ENCODE measurements at places on chromosomes 12 and 14. TPM values are rescaled to one million over a fixed set of nuclear protein-coding genes. Genes with fewer than 3 reads are reported as not detected.

The ZNF641 gene
- 11.2 TPM for total RNA-seq

DNA sequence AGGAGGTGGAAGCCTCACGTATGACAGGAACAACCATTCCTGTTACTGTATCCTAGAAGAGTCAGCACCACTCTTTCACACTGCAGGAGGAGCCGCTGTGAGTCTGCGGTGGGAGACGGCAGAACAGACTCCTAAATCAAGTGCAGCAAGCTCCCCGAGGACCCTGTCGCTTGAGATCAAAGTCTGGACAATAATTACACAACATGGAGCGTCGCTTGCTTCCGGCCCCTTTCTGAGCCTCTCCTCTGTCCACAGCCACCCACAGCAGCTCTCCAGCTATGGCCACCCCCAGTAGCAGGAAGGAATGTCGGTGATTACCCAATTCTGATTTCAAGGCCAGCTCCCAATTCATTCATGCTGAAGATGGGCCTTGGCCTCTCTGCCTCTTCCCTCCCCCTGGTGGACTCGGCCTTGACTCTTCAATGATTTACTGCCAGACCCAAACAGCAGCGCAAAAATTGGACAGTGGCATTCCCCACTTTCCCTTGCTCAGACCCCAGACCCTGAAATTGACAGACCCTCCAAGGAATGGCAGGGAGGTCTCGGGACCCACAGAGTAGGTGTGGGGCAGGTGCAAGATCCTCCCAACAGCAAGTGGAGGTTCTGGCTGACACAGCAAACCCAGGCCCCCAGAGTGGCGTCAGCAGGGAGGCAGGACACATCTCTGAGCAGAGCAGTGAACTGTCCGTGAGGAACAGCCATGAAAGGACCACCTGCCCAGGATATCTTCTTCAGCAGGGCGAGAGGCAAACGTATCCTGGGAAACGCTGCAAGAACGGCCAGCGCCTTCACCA, 272.7 kb upstream of the DIO3 start:
- no peak overlapping the region for H3K27ac ChIP-seq
- no peak for DNase-seq
- no peak overlapping the region for H3K4me3 ChIP-seq
- H3K4me1 ChIP-seq: no peaks in the 10 kb centered on the region
- no peaks in the 10 kb centered on the region for H3K27me3 ChIP-seq

DNA sequence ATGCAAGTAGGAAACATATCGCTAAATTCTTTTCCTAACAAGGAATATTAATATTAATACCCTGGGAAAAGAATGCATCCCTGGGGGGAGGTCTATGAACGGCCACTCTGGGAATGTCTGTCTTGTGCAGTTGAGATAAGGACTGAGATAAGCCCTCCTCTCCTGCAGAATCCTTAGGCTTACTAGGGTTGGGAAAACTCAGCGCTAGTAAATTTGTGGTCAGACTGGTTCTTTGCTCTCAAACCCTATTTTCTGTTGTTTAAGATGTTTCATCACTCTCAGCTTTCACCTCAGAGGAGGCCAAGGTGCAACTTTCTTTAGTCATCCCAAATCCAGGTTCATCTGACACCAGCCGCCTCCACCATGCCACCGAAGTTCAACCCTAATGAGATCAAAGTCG, 11.2 kb upstream of the RESF1 start:
- DNase-seq: no peak
- H3K27me3 ChIP-seq: no peaks in the 10 kb centered on the region
- H3K36me3 ChIP-seq: no peaks in the 10 kb centered on the region
- H3K27ac ChIP-seq: no peak overlapping the region
- H3K4me1 ChIP-seq: no peaks in the 10 kb centered on the region

DNA sequence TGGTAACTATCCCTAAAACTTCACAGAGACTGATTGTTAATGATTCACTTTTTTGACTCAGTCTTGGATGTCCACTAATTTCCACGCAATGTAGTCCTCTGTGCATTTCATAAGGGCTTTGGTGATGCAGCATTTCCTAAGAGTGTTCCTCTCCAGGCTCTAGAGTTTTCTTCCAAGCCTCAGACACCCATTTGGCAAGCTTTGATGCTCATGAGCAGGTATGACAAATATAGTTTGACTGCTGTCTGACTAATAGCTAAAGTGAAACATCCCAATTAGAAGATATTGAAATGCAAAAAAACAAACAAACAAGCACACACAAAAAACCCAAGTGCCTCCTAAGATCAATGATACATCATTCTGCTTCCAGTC, 1.5 kb upstream of the VAMP1 start:
- peaks cover 9% of the 10 kb centered on the region for H3K4me1 ChIP-seq
- H3K36me3 ChIP-seq: no peaks in the 10 kb centered on the region
- no peak for DNase-seq
- no peak overlapping the region for H3K27ac ChIP-seq
- no peak overlapping the region for H3K4me3 ChIP-seq

GRCh38 chr14:104868811-104869572, 3.9 kb downstream of the CEP170B start:
- DNase-seq: no peak
- H3K36me3 ChIP-seq: no peaks in the 10 kb centered on the region
- H3K27ac ChIP-seq: no peak overlapping the region
- H3K4me1 ChIP-seq: no peaks in the 10 kb centered on the region

DNA sequence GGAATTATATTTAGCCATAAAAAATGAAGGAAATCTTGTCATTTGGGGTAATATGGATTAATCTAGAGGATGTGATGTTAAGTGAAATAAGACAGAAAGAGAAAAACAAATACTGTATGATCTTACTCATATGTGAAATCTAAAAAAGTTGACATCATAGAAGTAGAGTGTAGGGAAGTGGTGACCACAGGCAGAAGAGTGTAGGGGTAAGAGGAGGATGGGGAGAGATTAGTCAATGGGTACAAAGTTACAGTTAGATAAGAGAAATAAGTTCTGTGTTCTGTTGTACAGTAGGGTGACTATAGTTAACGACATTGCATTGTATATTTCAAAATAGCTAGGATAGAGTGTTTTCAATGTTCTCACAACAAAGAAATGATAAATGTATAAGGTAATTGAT, 87.0 kb downstream of the TSHR start:
- no peak overlapping the region for H3K4me3 ChIP-seq
- no peak overlapping the region for H3K27ac ChIP-seq
- no peaks in the 10 kb centered on the region for H3K27me3 ChIP-seq
- no peaks in the 10 kb centered on the region for H3K4me1 ChIP-seq
- no peak for DNase-seq
